ENCODE measurements at places on chromosomes 11 and 22. TPM values are rescaled to one million over a fixed set of nuclear protein-coding genes. Genes with fewer than 3 reads are reported as not detected.

- DNase-seq, result no peak
These were observed 4.1 kb downstream of the SCN2B start for GRCh38 chr11:118172356-118172755.

DNA sequence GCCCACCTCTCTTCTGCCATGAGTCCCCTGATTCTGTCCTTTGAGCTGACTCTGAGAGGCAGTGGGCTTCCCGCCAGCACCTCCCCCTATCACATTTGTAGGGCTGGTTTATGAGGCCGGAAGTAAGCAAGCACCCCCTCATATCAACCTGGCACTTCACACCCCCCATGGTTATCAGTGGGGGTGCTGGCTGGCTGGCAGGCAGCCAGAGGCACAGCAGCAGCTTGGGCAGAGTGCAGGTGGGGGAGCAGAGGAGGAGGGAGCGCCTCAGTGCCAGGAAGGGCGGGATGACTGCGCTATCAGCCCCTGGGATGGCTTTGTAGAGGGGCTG, 22.9 kb upstream of the CHRM4 start:
- DNase-seq, result no peak

DNA sequence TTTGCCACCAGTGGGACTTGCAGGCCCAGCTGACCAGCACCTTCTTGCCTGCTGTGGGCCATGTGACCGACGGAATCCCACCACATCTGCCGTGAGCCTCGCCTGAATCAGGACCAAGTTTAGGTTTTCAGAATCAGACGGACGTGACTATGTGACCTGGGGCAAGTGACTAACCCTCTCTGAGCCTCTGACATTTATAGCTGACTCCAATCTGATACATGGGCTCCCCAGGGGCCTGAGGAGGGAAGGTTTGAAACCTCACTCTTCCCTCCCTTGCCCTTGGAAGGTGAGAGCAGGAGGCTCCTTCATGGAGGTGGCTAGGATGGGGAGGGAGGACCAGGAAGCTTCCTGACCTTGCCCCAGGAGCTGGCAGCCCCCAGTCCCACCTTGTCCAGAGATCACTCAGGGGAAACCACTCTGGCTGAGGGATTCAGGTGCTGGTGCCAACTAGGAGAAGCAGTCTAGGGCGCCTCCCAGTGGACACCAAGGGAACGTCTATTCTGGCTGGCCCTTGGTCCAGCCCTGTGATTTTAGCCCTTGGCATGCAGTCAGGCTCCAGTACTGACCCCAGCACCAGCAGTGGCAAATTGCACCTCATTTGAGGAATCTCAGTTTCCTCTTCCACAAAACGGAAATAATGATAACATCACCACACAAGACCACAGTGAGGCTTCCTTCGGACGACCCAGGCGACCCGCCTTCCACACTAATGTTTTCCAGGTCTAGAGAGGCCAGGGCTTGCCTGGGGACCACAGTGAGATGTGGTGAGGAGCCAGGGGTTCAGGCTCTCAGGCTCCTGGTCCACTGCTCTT, 47.2 kb upstream of the SYT7 start:
- DNase-seq, result peak; percentile 59

DNA sequence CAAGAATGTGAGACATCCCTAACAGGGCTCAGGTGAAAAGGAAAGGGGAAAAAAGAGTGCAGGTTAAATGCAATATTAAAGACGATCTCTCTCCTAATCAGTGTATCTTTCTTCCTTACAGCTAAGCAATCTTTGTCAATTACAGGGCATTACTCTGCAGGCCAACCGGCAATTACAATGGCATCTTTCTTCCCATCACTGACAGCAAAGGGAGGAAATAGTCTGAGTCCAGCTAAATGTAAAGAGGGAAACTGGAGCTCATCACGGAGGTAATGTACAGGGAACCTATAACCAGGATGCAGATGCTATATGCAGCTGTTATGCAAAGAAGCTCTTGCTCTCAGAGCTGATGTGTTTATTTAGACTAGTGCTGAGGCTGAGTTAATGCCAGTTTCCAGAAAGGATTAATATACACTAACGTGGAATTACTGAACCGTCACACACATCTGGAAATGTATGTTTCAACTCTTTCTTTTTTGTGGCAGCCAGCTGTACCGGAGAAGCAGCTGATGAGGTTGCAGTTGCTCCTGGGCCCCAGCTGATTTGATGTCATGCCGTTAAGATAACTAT, 121.6 kb downstream of the KIRREL3 start:
- DNase-seq, result no peak

GRCh38 chr11:111797145-111797581, 31.0 kb upstream of the PPP2R1B start:
- no peak for DNase-seq

DNA sequence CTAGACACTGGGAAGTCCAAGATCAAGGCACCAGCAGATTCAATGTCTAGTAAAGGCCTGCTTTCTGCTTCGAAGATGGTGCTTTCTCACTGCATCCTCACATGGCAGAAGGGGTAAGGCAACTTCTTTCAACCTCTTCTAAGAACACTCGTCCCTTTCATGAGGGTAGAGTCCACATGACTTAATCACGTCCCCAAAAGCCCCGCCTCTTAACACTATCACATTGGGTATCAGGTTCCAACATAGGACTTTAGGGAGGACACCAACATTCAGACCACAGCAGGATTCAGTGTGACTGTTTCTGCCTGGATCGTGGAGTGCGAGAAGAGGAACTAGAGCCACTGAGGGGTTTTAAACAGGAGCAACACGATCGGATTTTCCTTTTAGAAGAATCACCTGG, 3.7 kb upstream of the TIRAP start:
- no peak for DNase-seq

DNA sequence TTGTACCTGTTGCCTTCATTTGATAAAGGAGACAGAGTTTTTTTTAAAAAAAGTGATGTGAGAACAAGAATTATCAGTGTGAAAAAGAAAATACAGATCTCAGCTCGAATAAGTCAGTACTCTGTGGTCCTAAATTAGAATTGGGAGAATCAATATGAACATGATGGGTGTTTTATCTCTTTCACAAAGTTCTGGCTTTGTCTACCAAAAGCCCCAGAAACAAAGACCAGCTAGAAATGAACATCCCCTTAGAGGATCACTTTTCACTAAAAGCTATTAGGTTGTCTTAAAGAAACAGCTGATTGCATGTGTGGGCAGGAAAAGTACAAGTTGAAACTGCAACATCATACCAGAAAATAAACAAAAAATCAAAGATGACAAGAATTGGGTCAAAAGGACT, 8.4 kb upstream of the ST14 start:
- no peak for DNase-seq

DNA sequence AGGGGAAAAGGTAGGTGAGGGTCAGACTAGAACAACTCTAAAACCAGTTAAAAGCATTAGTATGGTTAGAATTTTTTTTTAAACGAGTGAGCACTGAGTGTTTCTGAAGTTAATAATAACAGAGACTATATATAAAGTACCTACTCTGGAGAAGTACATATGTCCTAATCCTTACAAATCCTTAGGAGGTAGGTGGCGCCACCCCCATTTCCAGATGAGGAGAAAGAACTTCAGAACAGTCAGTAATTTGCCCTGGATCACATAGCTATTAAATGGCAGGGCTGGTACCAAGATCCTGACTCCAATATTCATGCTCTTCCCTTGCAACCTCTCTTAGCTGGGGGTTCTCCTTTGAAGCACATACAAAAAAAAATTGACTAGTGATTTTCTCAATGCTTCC, 80.5 kb downstream of the CLPB start:
- no peak for DNase-seq

DNA sequence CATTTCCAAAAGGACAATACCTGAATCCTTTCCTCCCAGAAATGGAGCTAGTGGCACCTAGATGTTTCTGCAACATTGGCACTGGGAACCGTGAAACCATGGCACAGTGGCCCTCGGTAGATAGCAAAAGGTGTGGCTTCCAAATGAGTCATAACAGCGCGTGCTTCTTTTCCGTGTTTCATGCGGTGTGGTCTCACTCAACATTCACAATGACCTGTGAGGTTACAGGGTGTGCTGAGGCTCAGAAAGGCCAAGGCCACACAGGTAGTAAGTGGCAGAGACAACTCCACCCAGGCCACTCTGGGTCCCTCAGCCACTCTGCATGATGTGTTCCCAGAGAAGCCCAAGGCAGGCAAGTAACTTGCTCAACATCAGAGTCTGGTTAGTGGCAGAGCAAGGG, 67.4 kb downstream of the TP53I11 start:
- DNase-seq, result no peak

GRCh38 chr22:23862103-23862502, 4.4 kb downstream of the SLC2A11 start:
- DNase-seq, result no peak

DNA sequence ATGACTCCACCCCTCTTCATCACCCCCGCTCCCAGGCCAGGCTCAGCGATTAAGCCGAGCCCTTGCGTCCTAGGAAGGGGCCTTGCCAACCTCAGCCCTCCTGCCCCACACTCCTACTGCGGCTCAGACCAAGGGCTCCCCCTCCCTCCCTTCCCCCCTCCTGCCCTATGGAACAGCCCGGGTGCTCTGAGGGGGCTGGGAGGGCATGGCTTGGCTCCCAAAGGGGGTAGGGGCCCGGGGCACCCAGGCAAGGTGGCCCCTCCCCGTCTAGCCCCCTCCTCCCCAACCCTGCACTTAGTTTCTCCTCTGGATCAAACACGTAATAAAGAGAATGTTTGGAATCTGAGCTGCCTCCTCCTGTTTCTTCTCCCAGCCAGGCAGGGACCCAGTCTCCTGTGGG, 6.3 kb downstream of the RCOR2 start:
- DNase-seq, result no peak

GRCh38 chr22:49694462-49695260, 133.0 kb downstream of the BRD1 start:
- no peak for DNase-seq

DNA sequence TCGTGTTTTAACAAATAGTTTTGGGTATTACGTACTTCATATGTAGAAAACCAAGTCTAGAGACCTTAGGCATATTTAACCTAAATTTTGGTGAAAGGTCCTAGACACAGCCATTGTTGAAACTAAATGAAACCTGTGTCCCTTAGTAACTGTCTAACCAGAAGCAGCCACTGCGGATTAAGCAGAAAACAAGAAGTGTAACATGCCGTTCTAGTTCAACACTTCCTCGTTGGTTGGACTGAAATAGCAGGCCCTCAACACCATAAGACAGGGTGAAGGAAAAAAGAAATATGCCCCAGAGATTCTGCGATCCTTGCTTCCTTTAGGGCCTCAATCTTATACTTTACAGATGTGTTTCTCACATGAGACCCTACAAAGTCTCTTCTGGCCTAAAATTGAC, 2.0 kb downstream of the NAA40 start:
- no peak for DNase-seq

GRCh38 chr11:40867991-40868632, 591.3 kb downstream of the LRRC4C start:
- DNase-seq, result no peak

GRCh38 chr22:49838771-49839717, 11.4 kb upstream of the BRD1 start:
- DNase-seq, result no peak

DNA sequence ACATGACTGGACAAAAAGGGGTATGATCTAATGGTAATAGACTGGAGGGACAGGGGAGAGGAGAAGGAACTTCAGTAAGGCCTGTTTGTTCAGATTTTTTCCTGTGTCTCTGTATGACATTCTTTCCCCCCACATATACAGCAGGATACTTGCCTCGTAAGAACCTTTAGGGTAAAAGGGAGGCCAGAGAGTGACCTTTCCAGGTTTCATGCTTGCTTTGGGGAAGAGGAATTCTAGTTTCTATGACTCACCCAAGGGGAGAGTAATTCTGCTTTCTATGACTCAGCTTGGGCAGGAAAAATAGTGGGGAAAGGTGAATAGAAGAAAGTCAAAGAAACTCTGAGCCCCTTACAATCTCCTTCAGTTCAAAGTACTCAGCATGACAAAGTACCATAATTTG, 457.0 kb downstream of the DLG2 start:
- no peak for DNase-seq

DNA sequence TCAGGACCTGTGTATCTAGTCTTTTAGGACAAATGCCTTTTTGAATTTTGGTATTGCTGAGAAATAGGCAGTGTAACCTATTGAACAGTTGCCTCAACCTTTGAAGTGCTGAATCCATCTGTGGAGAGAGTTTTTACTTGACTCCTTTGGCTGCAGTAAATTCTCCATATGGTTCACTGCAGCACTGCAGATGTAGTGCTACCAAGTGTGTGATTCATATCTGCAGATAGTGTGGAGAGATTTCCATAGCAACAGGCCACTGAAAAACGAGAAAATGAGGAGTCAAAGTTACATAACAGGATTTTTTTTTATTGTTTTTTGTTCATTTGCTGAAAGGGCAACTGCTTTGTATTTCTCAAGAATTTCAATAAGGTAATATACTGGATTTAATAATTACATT, 356.1 kb downstream of the RAB38 start:
- no peak for DNase-seq

- no peak for DNase-seq
These were observed 45.6 kb downstream of the DENND5A start for GRCh38 chr11:9219572-9219971.

DNA sequence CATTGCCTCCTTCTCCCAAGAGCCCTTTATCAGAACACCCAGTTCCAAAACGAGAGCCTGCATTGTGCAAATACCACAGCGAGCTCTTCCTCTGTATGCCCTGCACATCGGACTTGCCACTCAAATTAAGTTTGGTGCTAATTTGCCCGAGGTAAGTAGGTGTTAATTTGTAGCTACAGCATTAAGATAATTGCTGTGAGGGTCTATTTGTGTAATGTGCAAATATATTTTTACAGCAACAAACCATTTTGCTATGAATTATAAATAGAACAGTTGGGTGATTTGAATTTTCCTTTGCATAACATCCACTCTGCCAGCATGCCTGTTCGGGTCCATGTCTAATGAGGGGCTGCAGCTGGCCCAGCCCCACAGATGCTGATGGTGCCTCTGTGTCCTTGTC, 8.1 kb downstream of the ARHGAP8 start:
- no peak for DNase-seq

DNA sequence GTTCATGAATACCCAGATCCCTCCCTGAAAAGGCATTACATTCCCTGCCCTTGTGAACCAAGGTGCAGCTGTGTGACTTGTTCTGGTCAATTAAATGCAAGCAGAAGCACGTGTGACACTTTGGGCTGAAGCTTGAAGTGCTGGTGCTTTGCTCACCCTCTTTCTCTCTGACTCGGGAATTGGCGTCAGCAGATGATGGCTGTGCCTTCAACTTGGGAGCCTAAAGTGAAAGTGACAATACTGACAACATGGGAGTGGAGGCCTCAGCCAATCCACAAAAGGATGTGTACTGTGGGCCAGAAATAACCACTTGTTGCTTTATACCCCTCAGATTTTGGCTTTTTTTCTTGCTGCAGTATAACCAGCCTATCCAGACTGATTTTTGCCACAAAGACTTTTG, 148.3 kb upstream of the THY1 start:
- DNase-seq, result no peak

GRCh38 chr11:37504921-37505320, 906.9 kb upstream of the RAG2 start:
- DNase-seq, result no peak

The YAP1 gene
- 142 TPM for total RNA-seq

The C11orf86 gene
- not detected for total RNA-seq

The IGSF9B gene
- 12.9 TPM for total RNA-seq

The SLC15A3 gene
- 7.4 TPM for total RNA-seq

The SSTR3 gene
- 0.09 TPM for total RNA-seq

The TEX54 gene
- total RNA-seq, result not detected

The BTBD18 gene
- total RNA-seq, result not detected

The SCARF2 gene
- total RNA-seq, result 23.1 TPM

The KRTAP5-11 gene
- total RNA-seq, result not detected

The TMEM121B gene
- total RNA-seq, result 12.2 TPM

The APOL4 gene
- not detected for total RNA-seq

The CHRDL2 gene
- 0.55 TPM for total RNA-seq
